GM03348 (cell line): ENCODE measurements at places on chromosomes 5 and 9.

- DNase-seq = peak; percentile 78
Measured at GRCh38 chr9:101458963-101459631, 23.5 kb upstream of the ALDOB start.

- peak; percentile 90 for DNase-seq
Measured at GRCh38 chr9:76818271-76818670, 54.0 kb downstream of the PCA3 start.

DNA sequence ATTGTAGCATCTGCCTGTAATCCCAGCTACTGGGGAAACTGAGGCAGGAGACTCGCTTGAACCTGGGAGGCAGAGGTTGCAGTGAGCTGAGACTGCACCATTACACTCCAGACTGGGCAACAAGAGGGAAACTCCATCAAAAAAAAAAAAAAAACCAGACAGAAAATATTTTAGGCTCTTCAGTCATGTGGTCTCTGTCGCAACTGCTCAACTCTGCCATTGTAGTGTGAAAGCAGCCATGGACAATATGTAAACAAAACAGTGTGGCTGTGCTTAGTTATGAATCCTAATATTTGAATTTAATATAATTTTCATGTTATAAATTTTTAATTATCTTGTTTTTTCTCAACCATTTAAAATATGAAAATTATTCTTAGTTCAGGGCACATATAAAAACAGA is 38.4 kb downstream of the ZFAND5 start:
- DNase-seq = no peak

GRCh38 chr5:124902097-124902821 is 155.8 kb upstream of the ZNF608 start:
- no peak for DNase-seq

GRCh38 chr5:138011991-138012390 is 20.9 kb downstream of the FAM13B start:
- no peak for DNase-seq

DNA sequence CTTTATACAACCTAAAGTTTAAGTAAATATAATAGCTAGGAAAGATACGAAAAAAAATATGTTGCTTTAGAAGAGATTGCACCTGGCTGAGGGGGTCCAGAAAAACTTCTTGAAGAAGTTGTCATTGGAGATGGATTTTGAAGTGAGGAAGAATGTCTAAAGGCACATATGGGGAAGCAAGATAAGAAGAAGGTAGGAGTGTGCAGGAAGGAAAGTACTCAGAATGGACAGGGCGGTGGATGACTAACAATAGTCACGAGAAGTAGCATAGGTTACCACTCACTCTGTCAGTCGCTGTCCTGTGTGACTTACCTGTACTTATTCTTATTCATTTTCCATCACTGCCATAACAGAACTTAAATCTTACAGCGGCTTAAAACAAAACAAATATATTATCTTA is 251.6 kb downstream of the GRIA1 start:
- DNase-seq = no peak

- DNase-seq = no peak
Measured at GRCh38 chr5:159132429-159133040, 32.8 kb upstream of the EBF1 start.

- no peak for DNase-seq
Measured at GRCh38 chr5:29051509-29051908, 2013.1 kb upstream of the CDH9 start.
